ENCODE measurements at places on chromosomes 5 and 9.

DNA sequence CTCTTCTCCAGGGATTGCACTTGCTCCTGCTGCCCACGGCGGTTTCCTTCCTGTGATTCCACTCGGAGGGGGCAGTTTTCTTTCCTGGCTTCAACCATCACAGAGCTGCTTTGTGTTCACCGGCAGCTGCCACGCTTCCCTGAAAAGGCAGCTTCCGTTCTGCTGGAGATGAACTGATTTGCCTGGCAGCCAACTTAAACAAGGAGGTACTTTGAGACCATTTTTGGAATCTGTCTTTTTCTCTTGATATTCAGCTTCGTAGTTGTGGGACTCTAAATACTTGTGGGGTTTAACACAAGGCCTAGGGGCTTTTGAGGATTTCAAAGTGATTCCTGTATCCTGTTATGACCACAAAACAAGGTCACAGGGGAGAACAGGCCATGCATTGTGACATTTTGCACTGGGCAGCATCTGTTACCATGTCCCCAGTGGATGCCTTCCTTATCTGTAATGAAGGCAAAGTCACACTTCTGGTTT is 192.0 kb downstream of the MTRR start:
- no peak for DNase-seq

DNA sequence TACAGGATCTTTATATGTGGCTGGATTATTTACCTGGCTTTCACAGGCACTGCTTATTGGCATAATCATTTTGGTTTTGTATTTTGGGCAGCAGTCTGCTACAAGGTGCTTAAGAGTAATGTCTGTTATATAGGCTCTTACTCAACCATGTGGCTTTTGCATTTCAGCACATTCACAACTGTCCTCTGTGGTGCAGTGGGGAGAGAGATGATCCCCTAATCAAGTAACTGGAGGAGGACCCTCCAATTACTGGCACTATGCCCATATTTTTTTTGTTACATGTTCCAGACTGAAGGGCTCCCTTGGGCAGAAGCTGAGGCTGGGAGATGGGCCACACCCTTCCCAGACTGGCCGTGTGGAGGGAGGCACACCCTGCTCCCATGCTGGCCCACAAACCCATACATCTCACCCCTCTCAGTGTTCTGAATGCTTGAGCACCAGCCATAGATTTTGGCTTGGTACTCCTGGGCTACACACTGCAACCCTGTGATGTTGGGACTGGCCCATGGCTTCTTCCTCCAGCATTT is 173.5 kb downstream of the FAM174A start:
- no peak for DNase-seq

DNA sequence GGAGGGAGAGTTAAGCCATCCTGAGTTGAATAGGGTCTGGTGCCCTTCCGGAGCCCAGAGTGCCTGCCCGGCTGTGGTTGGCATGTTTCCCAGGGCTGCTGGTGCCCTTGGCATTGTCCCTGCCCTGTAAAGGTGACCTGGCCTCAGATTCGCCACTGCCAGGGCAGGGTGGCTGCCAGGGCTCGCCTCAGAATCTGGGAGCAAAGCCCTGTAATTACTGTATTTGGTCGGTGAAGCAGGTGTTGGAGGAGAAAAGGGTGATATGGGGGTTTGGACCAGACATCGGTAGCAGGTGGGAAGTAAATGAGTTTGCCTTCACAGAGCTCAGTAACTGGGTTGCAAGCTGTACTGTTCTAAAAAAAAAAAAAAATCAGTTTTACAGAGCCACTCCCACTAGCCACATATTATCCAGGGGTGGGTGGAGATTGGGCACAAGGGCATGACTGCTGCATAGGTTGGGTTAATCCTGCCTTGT is 47.6 kb downstream of the RGS3 start:
- DNase-seq: no peak

GRCh38 chr5:115559524-115559923 is 14.9 kb upstream of the FEM1C start:
- no peak for DNase-seq

DNA sequence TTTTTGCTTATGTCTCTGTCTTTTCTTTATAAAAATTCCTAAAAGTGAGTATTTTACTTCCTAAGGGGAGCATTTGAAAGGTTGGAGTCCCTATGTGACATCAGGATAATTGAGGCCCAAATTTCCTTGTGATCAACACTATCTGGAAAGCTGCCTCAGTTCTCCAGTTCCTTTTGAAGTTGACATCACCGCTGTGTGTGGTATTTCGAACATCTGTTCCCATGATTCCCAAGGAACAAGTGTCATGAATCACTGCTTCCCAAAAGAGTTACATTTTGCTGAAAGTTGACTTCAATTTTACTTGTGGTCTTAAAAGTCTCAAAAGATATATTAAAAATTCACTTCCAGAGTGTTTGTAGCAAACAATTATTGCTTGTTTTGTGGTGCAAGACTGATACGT is 452.1 kb upstream of the RGMB start:
- no peak for DNase-seq

GRCh38 chr5:134075102-134075501 is 39.4 kb upstream of the TCF7 start:
- DNase-seq: no peak

- no peak for DNase-seq
Measured at GRCh38 chr5:124707520-124707919, 38.9 kb downstream of the ZNF608 start.

DNA sequence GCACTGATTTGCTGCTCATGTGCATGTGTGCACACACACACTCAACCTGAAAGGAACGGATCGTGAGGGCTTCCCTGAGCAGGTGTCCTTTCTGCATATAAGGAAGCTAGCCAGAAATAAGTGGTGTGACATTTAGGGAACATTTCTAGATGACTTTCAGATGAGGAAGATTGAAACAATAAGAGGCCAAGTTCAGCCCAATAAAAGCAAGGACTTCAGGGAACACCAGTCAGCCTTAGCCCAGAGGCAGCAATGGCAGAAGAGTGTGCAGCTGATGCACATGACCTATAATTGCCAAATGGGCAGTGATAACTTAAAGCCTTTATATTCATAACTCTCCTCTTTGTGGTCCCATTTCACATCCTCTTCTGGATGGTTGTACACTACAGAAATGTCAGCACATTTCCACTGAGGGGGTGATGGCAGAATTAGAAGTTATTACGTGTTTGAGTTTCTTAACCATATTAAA is 255.5 kb downstream of the TRIM32 start:
- DNase-seq: no peak

DNA sequence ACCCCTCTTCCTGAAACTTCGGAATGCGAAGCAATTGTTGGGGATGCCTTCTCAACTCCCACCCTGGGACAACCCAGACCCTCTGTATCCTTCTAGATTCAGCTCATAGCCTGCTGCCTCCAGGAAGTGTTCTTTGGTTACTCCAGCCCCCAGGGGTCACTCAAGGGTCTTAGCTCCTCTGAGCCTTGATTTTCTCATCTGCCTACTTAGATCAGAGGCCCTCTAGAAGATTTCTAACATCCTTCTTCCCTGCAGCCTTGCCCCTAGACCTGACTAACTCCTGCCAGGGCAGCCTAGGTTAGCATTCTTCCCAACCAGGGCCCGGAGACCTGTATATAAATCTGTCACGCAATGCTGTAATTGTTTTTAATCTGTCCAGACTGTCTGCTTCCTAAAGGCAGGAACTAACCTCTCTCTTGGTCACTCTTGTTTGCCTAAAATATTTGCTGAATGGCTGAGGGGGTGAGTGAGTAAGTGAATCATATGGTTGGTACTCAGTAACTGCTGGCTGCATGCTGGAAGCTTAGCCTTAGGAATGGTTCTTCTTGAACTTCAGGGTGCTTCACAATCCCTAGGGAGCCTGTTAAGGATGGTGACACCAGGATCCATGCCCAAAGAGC is 8.2 kb downstream of the GALNT10 start:
- no peak for DNase-seq

GRCh38 chr5:56607074-56607473 is 208.3 kb upstream of the MAP3K1 start:
- DNase-seq: no peak

GRCh38 chr9:88992556-88992955 is 1.3 kb downstream of the S1PR3 start:
- no peak for DNase-seq

GRCh38 chr5:149860801-149861322 is 83.7 kb downstream of the PDE6A start:
- DNase-seq: no peak

DNA sequence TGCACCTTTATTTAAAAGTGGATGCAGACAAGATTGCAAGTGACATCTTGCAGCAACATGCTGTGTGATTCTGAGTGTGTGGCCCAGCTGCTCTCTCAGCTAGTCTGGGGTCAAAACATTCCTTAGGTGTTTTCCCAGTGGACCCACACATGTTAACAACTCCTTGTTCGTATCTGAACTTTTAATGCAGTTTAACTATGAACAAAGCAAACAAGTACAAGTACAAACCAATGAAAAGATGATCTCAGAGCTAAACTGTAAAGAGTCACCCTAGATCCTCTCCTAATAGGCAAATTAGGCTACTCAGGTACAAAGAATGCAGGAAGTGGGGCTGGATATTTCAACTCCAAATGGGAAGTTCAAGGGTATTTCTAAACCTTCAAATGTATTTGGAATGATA is 108.4 kb downstream of the ENTREP1 start:
- DNase-seq: no peak

- no peak for DNase-seq
Measured at GRCh38 chr9:76895186-76895585, 10.7 kb downstream of the PRUNE2 start.

- no peak for DNase-seq
Measured at GRCh38 chr9:7300484-7300883, 499.1 kb downstream of the DMAC1 start.

DNA sequence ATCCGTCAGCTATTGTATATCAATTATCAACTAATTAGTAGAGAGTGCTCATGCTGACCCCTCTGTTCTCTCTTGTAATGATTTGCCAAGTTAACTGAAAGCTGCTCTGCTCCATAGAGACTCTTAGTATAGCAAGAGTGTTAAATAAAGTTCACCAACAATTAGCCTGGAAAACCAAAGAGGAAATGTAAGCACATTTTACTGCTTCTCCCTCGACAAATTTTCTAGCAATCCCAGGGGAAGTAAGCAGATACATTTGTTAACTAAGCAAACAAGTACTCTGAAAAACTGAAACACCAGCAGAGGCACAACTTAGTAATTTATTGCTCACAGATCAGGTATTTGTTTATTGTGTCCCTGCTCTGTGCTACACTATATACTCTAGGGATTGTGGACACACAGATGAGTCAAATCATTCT is 162.2 kb downstream of the GLIS3 start:
- no peak for DNase-seq

DNA sequence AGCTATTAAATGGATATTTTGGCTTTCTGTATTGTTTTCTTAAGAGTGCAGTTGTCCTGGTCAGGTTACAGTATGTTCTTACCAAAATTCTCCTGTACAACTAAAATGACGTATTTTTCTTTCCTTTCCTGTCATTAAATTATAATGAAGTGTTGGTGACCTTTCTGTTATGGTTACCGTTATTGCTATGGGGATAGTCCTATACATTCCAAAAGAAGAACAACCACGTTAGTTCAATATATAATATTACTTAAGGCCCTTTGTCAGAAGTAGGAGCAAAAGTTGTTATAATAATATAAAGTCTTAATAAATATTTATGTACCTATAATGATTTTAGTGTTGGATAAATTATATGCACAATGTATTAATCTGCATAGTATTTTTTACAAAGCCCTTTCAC is 82.4 kb upstream of the NREP start:
- no peak for DNase-seq

- DNase-seq: no peak
Measured at GRCh38 chr5:162187371-162187770, 119.8 kb downstream of the GABRG2 start.

DNA sequence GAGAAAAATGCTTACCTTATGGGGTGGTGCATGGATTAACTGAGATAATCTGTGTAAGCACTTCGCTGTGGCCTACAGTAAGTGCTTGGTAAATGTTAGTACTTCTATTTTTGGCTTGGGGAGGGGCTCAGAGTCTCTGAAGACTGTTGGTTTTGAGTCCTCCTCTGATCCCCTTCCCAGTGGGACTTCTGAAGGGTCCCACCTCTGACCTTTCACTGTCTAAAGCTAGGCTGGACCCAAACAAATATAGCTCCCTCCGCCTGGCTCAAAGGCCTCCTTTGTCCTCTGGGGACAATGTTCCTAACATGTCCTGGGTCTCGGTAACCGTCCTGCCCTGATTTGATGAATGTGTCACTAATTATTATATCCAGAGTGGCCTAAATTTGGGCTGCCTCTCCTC is 34.8 kb downstream of the CAMK2A start:
- DNase-seq: no peak

DNA sequence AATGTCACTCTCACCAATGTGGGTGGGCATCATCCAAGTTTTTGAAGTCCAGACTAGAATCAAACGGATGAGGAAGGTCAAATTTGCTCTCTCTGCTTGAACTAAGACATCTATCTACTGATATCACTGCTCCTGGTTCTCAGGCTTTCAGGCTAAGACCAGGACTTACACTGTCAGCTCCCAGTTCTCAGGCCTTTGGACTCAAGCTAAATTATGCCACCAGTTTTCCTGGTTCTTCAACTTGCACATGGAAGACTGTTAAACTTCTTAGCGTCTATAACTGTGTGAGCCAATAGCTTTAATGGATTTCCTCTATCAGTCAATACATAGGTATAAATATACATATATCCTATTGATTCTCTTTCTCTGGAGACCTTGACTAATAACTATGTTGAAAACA is 35.3 kb downstream of the LYRM7 start:
- no peak for DNase-seq

DNA sequence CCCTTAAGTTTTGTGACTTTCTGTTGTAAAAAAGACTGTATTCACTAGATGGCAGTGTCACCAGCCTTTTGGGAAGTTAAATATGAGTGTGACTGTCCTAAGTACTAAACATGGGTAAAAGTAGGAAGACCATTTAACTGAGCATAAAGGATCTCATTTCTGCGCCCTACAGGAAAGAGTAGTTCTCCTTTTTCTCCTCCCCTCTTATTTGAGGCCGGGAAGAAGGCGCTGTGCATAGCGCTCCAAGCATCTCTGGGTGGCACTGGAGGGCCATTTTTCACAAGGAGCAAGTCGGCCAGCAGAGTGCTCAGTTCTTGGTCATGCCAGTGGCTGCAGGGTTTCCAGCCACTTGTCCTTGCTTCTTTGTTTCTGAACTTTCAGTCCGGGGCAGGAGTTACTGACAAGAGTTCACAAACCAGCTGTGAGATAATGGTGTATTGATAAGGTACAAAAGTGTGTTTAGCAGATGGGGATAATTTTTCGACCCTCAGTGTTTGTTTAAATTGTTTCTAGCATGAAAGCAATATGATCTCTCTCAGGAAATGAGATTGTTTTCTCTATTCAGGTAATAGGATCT is 227.6 kb upstream of the DMRT1 start:
- DNase-seq: no peak

Data from cortex of kidney (tissue), 1 donor.